ENCODE measurements at places on chromosomes 13 and 19.
A peak's percentile ranks its signal among the peaks of the same experiment; 100 is the strongest.

- DNase-seq, result no peak
These were observed at the start of gene LTBP4 for GRCh38 chr19:40601134-40601974. TSS of gene LTBP4 (plus strand) at chr19:40601369. CDS start at chr19:40601388, 19 bp downstream.

DNA sequence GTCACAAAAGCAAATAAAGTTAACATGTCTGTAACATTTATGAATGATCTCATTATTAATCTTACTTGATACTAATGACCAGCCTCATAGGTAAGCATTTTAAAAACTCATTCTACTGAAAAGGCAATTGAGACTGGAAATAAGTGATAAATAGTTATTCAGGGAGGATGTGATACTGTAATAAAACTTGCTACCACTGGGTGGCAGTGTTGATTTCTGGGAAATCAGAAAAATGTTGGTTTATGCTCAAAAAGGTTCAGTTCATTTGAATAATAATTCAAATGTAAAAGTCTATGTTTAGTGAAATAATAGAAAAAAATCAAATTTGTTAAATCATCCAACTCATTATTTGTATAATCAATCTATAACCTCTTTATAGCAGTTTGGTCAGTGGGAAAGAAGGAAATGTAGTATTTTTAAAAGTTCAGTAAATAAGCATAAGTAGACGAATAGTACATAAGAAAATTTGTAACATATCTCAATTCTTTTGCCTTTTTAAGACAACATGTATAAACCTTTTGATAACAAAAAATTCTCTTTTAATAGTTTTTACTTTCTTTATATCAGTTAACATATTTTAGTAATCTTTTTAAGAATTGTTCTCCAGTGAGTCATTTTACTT lies 9.6 kb downstream of the ABHD13 start:
- no peak for DNase-seq

DNA sequence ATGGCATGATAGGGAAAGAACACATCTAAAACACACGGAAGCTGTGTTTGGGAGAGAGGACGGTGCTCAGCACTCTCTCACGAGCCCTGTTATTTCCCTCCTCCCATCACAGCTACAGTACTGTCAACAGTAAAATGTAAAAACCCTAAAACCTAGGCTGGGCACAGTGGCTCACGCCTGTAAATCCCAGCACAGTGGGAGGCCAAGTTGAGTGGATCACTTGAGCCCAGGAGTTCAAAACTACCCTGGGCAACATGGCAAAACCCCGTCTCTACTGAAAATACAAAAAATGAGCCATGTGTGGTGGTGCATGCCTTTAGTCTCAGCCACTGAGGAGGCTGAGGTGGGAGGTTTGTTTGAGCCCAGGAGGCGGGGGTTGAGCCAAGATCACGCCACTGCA lies 54.8 kb downstream of the FOXO1 start:
- no peak for DNase-seq

- DNase-seq, result no peak
These were observed 180.7 kb upstream of the STARD13 start for GRCh38 chr13:33466262-33466661.

- DNase-seq, result no peak
These were observed 14.8 kb downstream of the FUT6 start for GRCh38 chr19:5824751-5825150.

GRCh38 chr13:27183561-27184147 lies 12.0 kb upstream of the USP12 start:
- no peak for DNase-seq

- DNase-seq, result no peak
These were observed 19.8 kb downstream of the GATAD2A start for GRCh38 chr19:19425170-19425875.

- no peak for DNase-seq
These were observed 4.5 kb upstream of the ZNF470 start for GRCh38 chr19:56562766-56563165.

- no peak for DNase-seq
These were observed 38.7 kb upstream of the TPM4 start for GRCh38 chr19:16037424-16038195.

- DNase-seq, result no peak
These were observed 29.6 kb downstream of the VWA8 start for GRCh38 chr13:41931337-41931736.

DNA sequence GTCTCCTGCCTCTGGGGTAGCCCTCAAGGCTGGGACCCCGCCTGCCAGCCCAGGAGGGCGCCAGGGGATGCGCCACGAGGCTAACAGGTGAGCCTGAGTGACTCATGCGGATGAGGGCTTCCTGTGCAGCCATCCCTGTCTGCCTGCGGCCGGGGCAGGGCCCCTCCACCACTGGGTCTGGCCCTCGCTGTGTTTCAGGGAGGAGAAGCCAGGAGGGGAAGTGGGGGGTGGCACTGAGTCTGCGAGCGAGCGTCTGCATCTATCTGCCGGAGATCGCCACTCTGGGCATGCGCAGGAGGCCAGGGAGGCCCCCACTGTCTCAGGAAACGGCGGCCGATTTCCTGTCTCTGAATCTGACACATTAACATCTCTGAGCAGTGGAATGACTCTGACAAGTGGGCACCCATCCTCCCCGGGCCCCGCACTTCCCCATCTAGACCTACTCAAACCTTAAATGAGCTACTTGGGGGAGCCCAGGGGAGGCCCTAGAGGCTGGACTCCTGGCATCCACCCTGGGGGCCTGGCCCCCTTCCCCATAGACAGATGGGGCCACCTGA lies 19.7 kb downstream of the RFX1 start:
- DNase-seq, result peak; percentile 97

DNA sequence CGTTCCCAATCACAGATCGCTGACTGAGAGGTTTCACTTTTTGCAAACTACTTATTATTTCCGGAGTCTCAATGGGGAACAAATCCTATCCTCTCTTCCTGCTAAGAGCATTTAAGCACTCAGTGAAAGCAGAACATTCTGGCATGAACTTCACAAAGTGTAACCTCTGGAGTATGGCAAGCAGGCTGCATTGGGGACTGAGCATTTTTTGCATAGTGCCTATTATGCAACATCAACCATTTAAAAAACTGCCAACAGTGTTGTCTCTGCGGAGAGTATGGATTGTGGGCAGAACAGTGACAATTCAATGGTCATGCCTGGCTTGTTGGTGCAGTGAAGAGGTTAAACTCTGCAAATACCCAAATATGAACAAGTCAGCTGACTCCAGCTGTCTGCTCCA lies 484.6 kb downstream of the OLFM4 start:
- no peak for DNase-seq

DNA sequence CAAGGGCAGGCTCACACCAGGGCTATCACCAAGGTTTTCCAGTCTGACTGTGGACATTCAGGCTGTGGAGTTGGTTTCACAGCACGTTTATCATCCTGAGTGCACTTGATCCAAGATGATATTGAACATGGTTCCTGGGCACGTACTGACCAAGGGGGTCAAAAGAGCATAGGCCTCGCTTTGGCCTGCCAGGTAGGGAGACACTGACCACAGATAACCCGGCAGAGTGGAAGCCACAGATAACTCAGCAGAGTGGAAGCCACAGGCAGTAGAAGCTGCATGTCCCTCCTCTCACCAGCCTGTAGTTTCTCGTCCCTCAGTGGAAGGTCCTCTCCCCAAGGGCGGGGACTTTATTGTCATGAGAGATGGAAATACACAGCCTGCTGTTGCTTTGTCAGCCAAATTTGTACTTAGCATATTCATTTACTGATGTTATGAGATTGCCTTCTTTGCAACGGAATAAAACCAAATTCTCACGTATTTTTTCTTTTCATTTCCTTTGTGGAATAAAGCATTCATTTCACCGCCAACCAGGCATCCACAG lies 8.8 kb upstream of the KRTDAP start:
- DNase-seq, result no peak

DNA sequence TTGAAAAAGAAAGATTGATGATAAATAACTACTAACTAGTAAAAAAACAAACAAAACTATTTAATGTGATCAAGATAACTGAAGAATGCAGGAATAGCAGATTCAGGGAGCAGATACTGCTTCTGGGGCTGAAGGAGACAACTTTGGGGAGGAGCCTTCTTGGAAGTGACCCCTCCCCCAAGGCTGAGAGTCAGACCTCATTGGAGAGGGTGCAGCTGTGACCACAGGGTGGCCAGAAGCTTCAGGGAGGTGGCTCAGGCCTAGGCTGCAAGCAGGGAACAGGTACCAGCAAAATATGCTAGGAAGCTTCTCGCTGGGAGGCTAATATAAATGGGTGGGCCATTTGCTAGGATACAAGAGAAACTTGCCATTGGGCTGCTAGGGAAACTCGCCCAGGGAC lies 149.9 kb downstream of the MYO16 start:
- no peak for DNase-seq

DNA sequence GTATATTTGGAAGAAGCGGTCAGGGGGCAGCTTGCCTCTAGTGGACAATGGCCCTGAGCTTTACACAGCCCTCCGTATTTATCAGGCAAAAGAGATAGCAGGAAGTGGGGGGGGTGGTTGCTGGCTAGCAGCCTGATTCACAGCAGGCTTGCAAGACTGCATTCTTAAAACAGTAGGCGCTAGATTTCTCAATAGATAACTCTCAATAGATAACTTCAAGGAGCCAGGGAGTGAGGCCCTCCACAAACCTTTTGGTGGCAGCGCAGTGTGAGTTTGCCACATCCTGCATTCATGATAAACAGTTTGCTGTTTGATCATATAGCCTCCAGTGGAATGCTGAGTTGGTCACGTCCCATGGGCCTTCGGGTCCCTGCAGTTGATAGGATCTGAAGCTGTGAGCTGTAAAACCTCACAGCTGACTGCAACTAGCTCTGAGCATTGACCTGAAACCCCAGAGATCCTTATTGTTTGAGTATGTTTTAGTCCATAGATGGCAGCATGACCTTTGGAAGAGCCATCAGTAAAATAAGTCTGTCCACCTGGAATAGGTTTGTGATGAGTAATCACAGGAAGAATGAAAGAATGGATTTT lies 12.2 kb downstream of the FPR3 start:
- no peak for DNase-seq

GRCh38 chr13:112010714-112011113 lies 56.2 kb upstream of the SOX1 start:
- no peak for DNase-seq

DNA sequence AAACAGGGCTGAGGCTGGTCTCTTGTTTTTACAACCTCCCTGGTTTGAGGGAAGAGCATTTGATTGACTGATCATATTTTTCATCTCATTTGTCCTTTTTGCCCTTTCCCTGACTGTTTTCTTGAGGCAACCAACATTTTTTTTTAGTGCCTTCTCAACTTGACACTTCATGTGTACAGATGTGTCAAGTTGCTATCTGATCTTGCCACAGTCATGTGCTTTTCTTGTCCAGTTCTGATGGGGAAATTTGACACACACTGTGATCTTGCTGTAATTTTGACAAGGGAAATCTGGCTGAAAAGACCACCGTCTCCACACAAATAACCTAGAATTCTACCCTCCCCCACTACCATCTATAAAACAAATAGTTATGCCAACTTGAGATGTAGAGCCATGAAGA lies 329.6 kb downstream of the KCTD12 start:
- DNase-seq, result no peak

GRCh38 chr19:35249146-35249847 lies 495 bp downstream of the LSR start:
- no peak for DNase-seq

DNA sequence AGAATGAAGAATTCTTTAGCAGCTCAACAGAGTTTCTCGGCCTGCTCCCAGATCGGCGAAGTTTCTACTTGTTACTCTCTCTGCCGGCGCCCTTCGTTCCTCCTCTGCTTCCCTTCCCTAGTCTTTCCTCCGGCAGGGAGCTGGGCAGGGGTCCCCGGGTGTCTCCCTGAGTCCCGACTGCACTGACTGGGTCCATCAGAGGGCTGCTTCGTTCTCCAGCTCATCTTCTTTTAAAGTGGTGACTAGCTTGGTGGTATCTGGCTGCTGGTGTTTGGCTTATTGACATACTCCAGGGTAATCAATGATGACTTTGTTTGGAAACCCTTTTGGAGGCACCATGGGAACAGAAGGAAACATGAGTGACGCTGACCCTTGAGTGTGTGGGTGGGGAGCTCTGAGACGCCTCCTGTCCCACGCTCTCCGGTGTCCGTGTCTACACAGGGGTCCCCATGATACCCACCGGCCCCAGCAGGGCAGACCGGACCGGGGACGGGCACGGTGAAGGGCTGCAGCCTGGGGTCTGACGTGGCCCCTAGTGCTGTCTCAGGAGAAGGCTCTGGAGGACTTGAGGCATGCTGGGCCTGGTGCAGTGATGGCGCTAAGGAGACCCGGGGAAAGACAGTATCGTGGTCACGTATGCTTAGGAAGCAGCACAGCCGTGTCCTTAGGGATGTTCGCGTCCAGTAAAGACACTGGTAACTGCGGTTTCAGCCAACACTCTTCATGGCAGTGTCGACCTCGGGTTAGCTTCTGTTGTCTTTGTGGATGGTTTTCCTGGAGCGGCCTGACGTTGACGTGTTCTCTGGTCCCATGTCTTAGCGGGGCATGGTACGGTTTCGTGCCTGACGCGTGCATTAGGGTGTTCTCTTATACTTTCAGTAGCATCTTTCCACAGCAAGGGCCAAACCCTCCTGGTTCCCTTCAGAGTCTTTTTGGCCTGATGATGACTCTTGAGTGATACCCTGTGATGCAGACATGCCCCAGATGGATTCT lies 23.8 kb downstream of the NAXD start:
- no peak for DNase-seq

DNA sequence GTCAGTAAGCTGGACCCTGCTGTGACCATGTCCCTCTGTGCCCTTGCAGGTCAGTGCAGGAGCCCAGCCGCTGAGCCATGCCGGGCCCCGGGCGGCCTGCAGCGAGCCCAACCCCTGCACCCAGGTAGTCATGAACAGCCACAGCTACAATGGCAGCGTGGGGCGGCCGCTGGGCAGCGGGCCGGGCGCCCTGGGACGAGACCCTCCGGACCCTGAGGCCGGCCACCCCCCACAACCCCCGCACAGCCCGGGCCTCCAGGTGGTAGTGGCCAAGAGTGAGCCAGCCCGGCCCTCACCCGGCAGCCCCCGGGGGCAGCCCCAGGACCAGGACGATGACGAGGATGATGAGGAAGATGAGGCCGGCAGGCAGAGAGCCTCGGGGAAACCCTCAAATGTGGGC lies 6.9 kb downstream of the KCNN1 start:
- no peak for DNase-seq

GRCh38 chr19:17944301-17944700 lies 11.5 kb downstream of the CCDC124 start:
- no peak for DNase-seq

- DNase-seq, result no peak
These were observed 49.5 kb upstream of the FRY start for GRCh38 chr13:31982124-31982523.

DNA sequence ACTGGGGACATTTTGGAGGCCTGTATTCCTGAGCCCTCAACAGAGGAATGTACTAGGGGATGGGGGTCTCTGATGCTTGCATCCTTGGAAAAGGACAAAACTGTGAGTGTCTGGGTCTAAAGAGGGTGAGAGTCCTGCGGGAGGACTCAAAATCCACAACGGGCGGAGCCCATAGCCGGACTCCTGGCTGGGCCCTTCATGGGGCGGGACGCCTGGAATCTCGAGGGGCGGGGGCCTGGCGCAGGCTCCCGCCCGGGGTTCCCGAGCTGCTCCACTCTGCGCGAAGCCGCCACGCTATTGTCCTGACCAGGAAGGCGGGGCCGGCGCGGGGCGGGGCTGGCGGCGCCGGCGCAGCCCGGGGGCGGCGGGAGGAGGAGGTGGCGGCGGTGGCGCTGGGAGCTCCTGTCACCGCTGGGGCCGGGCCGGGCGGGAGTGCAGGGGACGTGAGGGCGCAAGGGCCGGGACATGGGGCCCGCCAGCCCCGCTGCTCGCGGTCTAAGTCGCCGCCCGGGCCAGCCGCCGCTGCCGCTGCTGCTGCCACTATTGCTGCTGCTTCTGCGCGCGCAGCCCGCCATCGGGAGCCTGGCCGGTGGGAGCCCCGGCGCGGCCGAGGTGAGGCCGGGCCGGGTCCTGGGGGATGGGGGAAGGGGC lies at the start of gene APLP1:
TSS of gene APLP1 (plus strand) at position 403 of the 651 bp plus-strand sequence. CDS start at position 466, 63 bp downstream.
- peak; percentile 39 for DNase-seq

All from GM18507 (cell line).